ENCODE measurements at places on chromosomes 6 and 20.

- no peak for DNase-seq
Observed at GRCh38 chr6:169368200-169368599, 114.6 kb upstream of the THBS2 start.

DNA sequence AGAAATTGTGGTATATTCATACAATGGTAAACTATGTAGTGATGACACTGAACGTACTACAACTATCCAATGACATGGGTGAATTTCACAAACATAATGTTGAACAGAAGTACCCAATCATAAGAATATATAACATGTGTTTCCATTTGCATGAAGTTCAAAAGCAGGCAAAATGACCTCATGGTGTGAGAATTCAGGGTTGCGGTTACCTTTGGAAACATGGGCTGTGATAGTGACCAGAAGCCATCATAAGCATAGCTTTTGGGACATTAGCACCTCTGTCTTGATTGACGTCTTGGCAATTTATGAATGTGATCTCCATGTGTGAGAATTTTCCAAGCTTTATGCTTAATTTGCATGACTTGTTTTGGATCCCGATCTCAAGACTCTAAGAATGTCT is 500.1 kb upstream of the JAG1 start:
- no peak for DNase-seq

DNA sequence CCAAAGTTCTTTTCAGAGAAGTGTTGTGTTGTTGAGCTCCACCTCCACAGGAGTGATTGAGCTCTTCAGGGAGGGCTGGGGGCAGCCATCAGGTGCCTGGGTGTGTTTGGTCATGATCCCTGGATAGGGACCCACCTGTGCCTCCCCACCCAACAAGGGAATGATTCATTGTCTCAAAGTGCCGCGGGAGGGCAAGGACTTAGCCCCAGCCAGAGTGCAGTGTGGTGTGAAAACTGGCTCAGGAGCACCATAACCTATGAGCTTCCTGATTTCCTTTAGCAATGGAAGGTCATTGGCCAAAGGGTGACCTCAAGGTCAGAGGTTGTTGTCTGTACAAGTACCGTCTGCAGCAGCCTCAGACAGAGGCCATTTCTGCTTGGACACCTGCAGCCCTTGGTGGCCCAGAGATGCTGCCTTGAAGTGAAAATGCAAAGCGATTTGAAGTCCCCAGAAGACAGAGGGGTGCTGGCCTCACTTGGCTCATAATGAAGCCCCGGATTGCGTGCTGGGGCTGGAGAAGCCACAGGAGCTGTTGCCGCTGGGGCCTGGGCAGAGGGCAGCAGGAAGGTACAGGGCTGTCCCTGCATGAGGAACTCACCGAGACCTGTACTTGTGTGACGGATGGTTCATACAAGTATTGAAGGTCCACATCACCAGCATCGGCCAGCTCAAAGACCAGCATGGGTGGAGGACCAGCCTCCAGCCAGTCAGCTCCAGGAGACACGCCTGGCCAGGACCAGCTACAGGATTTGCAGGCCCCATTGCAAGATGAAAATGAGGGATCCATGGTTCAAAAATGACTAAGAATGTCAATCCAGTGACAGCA is 100.6 kb upstream of the DUSP22 start:
- no peak for DNase-seq

GRCh38 chr20:19888269-19888671 is 128.9 kb upstream of the NAA20 start:
- DNase-seq: no peak

- DNase-seq: no peak
Observed at GRCh38 chr20:21498195-21498594, 15.7 kb downstream of the NKX2-2 start.

DNA sequence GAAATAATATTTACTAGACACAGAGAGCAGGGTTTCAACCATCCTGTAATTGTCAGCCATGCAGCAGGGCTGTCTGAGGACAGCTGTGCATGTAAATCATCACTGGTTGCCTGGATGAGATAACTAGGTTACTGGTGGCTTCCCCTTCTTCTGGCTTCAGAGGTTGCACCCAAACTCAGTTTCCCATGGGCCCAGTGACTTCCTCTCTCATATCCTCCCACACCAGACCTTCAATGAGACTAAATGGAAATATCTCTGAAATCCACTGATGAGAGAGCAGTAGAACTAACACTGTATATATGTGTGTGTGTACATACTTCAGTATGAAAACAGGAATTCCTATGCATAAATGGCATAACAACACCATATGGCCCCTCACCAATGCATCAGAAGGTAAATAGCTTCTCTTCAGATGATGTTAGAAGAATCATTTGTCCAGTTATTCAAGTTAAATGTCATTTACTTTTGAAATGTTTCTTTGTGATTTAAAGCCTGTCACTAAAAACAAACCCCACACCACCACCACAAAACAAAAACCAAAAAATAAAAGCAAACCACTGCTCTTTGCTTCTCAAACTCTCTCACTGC is 51.0 kb upstream of the IL20RA start:
- DNase-seq: no peak

DNA sequence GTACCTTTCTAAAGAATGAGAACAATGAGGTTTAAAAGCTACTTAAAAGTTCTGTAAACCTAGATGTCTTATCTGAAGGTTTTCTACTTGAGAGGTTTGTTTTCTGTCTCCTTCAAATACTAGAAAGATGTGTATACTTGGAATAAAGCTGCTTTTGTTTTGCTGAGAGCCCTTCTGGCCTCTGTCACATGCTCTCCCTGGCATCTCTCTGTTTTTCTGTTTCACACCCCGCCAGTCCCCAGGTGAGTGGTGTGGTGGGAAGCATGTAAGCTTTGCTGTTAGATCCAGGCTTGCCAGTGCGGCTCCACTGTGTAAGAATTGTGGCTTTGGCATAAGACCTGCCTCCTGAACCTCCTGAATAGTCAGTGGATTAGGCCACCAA is 56.8 kb downstream of the SNX9 start:
- no peak for DNase-seq
